ENCODE measurements at places on chromosomes 3 and 15. TPM values are rescaled to one million over a fixed set of nuclear protein-coding genes. Genes with fewer than 3 reads are reported as not detected.

- H3K36me3 ChIP-seq: no peaks in the 10 kb centered on the region
- no peaks in the 10 kb centered on the region for H3K27me3 ChIP-seq
- H3K27ac ChIP-seq: no peak overlapping the region
These were observed 86.3 kb downstream of the LMLN start for GRCh38 chr3:198046120-198046857.

DNA sequence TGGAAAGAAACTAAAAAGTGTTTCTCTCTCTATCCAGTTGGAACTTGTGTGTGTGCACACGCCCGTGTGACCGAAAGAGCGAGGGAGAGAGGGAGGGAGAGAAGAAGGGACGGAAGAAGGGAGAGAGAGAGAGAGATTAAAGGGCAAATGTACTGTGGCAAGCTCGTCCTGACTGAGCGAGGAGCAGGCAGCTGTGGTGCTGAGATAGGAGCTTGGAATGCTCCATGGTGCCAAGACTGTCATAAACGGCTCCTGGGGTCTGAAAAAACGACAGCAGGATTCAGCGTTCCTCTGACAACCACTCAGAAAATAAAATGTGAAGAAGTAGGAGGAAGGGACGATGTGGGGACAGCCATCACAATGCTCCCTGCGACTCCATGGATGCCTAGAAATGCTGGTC, 276.0 kb downstream of the SV2B start:
- no peaks in the 10 kb centered on the region for H3K4me1 ChIP-seq
- H3K4me3 ChIP-seq: no peak overlapping the region
- H3K36me3 ChIP-seq: no peaks in the 10 kb centered on the region
- H3K27ac ChIP-seq: no peak overlapping the region
- no peak for DNase-seq

DNA sequence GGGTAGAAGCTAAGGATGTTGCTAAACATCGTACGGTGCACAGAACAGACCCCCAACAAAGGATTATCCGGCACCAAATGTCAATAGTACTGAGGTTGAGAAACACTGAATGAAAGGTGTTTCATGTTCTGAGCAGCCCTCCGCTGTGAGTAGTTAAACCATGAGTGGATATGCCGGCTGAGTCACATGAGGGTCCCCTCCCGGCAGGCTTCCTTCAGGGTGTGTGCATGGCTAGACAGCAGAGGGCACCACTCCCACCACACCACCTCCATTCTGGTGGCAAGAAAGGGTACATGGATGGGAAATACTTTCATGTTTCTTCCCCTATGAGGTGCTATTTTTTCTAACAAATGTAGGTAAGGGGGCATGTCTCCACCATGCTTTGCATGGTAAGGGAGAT, 128.3 kb upstream of the SEMA6D start:
- H3K4me1 ChIP-seq: no peaks in the 10 kb centered on the region
- DNase-seq: no peak
- no peaks in the 10 kb centered on the region for H3K27me3 ChIP-seq

GRCh38 chr3:73759297-73759711, 134.6 kb upstream of the PDZRN3 start:
- no peak overlapping the region for H3K27ac ChIP-seq
- no peaks in the 10 kb centered on the region for H3K4me1 ChIP-seq
- no peak overlapping the region for H3K4me3 ChIP-seq
- no peaks in the 10 kb centered on the region for H3K27me3 ChIP-seq
- DNase-seq: no peak

DNA sequence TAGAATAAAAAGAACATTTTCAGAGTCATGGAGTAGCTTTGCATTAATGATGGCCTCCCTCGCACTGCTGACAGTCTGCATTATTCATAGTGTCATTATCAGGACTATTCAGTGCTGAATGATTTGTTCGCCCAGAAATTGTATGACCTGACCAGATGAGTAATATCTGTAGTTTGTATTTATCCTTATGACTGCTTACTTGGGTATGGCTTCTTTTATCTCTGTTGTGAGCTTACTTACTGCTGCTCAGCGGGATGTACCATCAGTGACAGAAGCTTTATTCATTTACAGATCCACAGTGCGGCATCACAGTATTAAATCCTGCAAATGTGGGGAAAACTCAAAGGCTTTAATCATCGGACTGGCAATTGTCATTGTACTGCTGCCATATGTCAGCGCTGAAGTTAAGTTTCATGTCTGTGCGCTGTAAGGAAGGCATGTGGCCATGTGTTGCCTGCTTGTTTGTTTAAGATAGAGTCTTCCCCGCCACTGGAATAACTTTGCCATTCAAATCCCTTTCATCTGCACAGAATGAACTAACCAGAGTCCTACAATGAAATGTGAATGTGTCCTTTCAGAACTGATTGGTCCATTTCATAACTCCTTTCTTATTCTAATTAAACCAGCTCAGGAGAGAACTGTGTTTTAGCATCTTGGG, 262.2 kb downstream of the CHL1 start:
- no peaks in the 10 kb centered on the region for H3K27me3 ChIP-seq
- no peak overlapping the region for H3K4me3 ChIP-seq
- no peaks in the 10 kb centered on the region for H3K36me3 ChIP-seq
- DNase-seq: no peak
- H3K4me1 ChIP-seq: no peaks in the 10 kb centered on the region

- H3K27ac ChIP-seq: no peak overlapping the region
- no peak for DNase-seq
These were observed 7.5 kb downstream of the C3orf22 start for GRCh38 chr3:126551121-126551838.

- H3K27me3 ChIP-seq: no peaks in the 10 kb centered on the region
- no peaks in the 10 kb centered on the region for H3K36me3 ChIP-seq
- no peaks in the 10 kb centered on the region for H3K4me1 ChIP-seq
These were observed 272.6 kb downstream of the CLSTN2 start for GRCh38 chr3:140207541-140207940.

DNA sequence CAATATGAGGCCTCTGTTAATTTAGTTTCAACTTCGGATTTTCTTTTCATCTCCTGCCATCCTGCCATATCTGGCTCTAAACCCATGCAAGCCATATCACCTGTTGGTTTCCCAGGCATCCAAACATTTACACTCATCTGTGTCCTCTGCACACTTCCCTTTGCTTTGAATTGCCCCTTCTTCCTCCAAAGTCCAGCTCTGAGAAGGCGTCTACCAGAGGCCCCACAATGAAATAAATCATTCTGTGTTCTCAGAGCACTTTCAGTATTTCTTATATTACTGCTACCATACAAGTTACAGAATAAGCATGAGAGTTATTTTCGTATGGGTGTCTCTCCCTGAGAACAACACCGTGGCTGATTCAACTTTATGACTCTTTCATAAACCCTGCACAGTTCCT, 12.9 kb upstream of the ABHD17C start:
- no peaks in the 10 kb centered on the region for H3K36me3 ChIP-seq
- H3K4me1 ChIP-seq: no peaks in the 10 kb centered on the region
- peaks cover 4% of the 10 kb centered on the region for H3K27me3 ChIP-seq
- DNase-seq: no peak
- no peak overlapping the region for H3K27ac ChIP-seq

DNA sequence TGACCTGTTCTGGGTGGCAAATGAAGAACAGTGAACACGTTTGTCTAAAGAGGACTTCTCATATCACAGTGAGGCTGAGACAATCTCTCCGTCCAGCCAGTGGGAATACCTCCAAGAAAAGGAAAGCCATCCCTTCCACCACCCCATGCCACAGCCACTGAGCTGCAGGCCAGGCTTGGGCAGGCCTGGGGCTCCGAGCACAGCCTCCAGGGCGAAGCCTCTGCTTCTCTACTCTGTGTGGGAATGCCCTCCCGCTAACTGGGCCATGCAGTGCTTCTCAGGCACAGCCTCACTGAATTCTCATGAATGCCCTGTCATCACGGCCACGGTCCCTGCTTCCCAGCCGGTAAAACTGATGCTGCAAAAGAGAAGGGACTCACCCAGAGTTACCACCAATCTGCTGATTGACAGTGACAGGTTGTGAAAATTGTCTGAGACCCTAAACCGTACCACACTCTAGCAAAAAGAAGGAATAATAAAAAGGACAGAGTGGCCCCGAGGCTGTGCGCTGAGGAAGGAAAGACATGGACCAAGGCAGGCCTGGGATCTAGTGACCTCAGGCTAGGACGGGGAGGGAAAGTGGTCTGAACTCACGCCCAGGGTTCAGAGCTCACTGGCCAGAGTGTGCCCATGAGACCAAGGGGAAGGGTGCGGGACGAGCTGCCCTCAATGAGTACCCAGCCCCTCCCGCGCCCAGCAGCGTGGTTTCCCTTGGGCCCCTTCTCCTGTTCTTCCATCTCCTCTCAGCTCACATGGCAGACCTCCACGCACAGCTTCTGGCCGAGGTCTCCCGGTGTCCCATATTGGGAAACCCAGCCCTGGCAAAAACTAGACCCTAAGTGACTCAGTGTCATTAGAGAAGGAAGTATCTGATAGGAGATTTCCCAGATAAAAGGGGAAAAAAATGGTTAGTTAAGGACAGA, 52.8 kb downstream of the DHX30 start:
- peaks cover 2% of the 10 kb centered on the region for H3K36me3 ChIP-seq
- H3K4me1 ChIP-seq: no peaks in the 10 kb centered on the region
- no peaks in the 10 kb centered on the region for H3K27me3 ChIP-seq

GRCh38 chr15:59160880-59161593, 45.6 kb upstream of the LDHAL6B start:
- H3K27me3 ChIP-seq: no peaks in the 10 kb centered on the region
- H3K4me3 ChIP-seq: no peak overlapping the region
- no peaks in the 10 kb centered on the region for H3K4me1 ChIP-seq
- peak; percentile 2 for DNase-seq

- H3K27me3 ChIP-seq: peaks cover 3% of the 10 kb centered on the region
- no peaks in the 10 kb centered on the region for H3K36me3 ChIP-seq
- no peak overlapping the region for H3K4me3 ChIP-seq
- H3K27ac ChIP-seq: no peak overlapping the region
- no peaks in the 10 kb centered on the region for H3K4me1 ChIP-seq
These were observed 92.5 kb downstream of the IL20RB start for GRCh38 chr3:137050281-137050680.

DNA sequence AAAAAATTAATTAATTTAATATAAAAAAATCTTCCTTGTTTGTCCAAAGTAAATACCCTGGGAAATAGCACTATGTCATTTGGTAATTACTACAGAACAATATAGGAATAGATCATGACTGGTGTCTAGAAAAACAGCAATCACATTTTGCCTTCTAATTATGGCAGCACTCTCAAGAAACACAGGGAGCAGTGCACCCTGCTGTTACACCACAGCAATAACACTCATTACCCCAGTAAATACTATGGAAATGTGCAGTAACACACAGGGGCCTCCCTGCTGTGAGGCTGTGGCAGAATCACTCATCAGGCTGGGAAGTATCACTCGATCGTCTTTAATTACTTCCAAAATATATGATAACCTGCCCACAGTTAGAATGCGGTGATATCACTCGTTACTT, 646.0 kb downstream of the TUSC7 start:
- H3K4me1 ChIP-seq: no peaks in the 10 kb centered on the region
- no peaks in the 10 kb centered on the region for H3K27me3 ChIP-seq
- no peak for DNase-seq
- no peak overlapping the region for H3K4me3 ChIP-seq
- H3K27ac ChIP-seq: no peak overlapping the region

DNA sequence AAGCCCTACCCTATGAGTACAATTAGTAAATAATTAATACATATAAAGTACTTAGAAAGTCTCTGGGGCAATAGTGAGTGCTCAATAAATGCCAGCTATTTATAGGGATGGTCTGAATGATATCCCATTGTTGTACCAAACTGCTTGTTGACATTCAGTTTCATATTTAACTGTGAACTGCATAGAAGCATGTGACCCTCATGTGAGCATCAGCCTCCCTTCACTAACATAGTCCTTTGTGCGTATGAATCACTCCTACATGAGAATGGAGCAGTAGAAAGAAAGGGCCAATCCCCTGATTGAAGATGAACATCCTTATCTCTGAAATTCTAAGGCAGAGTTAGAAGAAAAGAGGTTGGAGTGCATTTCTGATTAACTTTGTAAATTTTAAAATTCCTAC, 68.7 kb upstream of the ATP10A start:
- no peaks in the 10 kb centered on the region for H3K27me3 ChIP-seq
- DNase-seq: no peak
- no peak overlapping the region for H3K4me3 ChIP-seq
- H3K36me3 ChIP-seq: no peaks in the 10 kb centered on the region
- H3K27ac ChIP-seq: no peak overlapping the region

DNA sequence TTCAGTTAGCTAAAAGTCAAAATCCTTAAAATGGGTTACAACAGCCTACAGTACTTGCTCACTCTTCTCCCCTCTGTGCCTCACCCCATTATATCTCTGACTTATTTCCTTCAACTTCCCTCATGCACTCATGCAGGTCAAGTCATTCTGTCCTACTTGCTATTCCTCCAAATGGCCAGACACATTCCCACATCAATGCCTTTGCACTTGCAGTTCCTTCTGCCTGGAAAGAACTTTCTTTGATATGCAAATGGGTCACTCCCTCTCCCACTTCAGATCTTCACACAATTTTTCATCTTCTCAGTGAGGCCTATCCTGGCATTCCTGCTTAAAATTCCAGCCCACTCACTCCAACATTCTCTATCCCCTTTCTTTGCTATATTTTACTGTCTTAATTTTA, 547.2 kb upstream of the TGFBR2 start:
- no peaks in the 10 kb centered on the region for H3K4me1 ChIP-seq
- no peak for DNase-seq
- no peaks in the 10 kb centered on the region for H3K27me3 ChIP-seq
- H3K4me3 ChIP-seq: no peak overlapping the region

GRCh38 chr3:38043486-38043885, 4.5 kb downstream of the DLEC1 start:
- no peak for DNase-seq
- no peaks in the 10 kb centered on the region for H3K4me1 ChIP-seq
- H3K36me3 ChIP-seq: no peaks in the 10 kb centered on the region
- no peak overlapping the region for H3K4me3 ChIP-seq
- H3K27me3 ChIP-seq: no peaks in the 10 kb centered on the region

Gene VIPR1
- total RNA-seq: 0.41 TPM

Gene ZNF445
- 11.9 TPM for total RNA-seq

Gene RAB6B
- 49.2 TPM for total RNA-seq

Gene TM6SF1
- 0.69 TPM for total RNA-seq

Gene ACP3
- not detected for total RNA-seq

Gene PPP1R14D
- total RNA-seq: 0.64 TPM

Gene CLRN1
- not detected for total RNA-seq

Data from Panc1 (cell line).